ENCODE measurements at places on chromosomes 16 and 17.

GRCh38 chr17:33090806-33091205 lies 99.2 kb downstream of the SPACA3 start:
- no peak for DNase-seq

DNA sequence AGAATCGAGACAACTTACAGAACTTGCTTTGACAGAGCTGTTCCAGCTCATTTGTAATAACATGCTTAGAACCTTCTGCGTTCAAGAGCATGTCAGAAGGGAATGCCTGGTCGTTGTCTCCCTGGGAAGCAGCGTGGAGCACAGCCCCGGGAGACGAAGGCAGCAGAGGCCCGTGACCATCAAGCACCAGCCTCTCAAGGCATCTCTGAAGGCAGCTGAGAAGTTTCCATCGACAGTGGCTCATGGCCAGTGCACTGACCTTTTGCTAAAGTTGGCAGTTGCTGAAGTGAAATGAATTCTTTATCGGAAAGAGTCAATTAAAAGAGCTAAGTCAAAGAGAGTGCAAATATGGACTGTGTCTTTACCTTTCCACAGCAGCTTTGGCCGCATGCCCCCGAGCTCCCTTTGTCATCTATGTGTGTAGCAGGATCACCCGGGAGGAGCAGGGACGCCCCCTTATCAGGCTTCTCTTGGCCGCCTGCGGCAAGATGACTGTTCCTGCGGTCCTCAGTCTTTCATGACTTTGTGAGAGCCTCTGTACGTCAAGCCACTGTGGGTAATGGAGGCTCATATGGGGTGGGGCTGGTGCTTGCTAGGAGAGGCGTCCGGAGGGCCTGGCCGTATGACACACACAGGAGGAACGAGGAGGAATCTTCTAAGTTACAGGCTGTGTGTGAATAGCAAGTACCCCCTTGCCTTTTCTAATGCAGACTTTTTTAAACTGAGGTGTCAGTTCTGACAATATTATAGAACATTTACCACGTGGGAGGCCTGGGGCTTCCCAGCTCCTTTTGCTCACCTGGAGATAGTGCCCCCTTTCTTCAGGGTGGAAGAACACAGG lies 54.2 kb downstream of the LDHD start:
- peak; percentile 76 for DNase-seq

DNA sequence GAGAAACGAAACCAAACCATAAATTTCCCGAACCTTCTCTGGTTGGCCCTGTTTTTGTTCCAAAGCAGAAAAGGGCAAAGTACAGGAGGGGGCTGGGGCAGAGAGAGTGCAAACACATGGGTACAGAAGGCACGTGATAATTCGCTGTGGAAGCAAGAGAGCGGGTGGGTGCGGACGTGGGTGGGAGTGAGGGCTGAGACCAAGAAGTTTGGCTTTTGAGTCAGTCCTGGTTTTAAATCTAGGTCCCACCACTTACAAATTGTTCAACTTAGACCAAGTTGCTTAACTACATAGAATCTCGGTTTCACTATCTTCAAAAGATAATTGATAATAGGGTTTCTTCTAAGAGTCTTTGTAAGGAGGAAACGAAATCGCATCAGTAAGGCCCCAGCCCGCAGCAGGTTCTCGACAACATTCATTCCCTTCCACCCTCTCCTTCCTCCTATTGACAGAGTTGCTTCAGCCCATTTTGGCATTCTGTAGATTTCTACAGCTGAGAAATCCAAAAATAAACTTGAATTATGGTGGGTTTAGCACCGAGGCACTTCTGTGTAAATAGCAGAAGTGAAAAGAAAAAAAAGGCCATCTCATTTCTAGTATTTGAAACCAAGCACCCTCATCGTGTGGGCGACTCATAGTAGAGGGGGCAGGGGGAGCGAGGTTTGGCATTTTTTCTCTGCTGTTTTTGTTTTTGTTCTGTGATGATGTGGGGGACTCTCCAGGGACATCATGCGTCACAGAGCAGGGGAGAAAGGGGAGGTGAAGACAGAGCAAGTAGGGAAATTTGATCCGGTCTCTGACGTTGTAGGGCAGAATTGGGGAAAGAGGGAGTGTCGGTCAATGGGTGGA lies 33.6 kb upstream of the CCR7 start:
- peak; percentile 45 for DNase-seq

DNA sequence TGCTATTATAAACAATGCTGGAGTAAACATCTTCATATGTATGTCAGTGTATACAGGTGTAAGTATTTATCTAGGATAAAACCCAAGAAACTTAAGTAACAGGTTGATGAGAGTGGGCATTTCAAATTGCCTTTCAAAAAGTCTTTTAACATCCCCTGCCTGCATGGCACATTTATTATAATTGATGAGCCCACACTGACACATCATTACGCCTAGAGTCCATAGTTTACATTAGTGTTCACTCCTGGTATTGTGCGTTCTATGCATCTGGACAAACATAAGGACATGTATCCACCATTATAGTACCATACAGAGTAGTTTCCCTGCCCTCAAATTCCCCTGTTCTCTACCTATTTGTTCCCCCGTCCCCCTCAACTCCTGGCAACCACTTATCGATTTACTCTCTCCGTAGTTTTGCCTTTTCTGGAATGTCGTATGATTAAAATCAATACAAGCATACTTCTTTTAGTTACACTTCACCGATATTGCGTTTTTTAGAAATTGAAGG lies 53.7 kb downstream of the NACA2 start:
- no peak for DNase-seq

DNA sequence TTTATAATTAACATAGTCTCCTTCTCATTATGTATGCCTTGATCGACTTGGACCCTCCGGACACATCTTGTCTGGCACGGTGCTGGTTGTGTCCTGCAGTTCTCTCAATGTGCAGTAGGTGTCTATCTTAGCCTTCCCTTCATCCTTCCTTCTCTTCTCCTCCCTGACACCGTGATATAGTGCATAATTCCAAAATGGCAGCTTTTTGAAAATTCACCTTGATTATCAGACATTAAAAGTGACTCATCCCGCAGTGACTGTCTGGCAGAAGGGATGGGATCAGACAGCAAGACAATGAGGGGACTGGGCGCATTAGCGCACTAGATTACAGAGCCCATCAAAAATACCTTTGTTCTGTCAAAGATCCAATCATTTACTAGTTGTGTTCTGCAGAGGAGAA lies 70.0 kb upstream of the PMFBP1 start:
- DNase-seq: peak; percentile 64

DNA sequence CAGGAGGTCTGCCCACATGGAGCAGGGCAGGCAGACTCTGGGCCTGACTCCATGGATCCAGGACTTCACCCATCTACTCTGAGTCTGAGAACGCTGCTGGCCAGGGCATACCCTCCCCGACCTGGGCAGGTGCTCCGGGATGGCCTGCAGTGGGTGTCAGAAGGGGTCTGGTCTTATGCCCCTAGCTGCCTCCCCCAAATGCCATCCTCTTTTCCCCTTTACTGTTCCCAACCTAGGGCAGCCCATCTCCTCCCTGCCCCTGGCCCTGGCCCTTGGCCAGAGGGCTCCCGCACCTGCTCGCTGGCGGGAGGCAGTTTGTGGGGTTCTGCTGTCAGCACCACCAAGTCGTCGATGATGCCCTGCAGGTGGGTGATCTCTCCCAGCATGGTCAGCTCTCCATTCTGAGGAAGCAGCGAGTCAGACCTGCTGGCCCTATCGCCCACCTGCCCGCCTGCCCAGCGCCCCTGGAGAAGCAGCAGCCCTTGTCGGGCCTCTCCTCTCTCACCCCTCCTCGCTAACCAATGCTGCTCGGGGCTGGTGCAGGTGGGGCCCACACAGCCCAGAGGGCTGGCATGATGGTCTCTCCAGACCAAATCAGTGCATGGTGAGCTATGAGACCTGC lies 8.2 kb downstream of the MTSS2 start:
- no peak for DNase-seq

- DNase-seq: no peak
Measured at GRCh38 chr16:79390481-79391051, 210.0 kb downstream of the MAF start.

- DNase-seq: no peak
Measured at GRCh38 chr17:40361925-40362695, 2.4 kb downstream of the GJD3 start.

DNA sequence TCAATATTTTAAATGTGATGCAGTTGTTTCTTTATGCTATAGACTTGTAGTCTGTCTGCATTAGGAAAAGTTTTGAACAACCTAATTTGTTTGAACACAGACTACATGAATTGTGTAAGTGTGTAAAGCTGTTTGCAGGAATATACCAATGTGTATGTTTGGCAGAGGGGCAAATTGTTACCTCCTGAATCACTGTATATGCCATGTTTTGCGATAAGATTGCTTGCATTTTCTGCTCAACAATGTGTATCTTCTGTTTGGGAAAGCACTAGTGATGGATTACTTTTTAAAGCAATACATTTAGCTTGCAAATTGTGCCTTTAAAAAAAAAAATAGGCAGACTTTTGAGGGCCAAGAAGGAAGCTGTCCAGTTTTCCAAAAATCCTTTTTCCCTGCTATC lies 14.6 kb downstream of the RBBP6 start:
- DNase-seq: no peak

DNA sequence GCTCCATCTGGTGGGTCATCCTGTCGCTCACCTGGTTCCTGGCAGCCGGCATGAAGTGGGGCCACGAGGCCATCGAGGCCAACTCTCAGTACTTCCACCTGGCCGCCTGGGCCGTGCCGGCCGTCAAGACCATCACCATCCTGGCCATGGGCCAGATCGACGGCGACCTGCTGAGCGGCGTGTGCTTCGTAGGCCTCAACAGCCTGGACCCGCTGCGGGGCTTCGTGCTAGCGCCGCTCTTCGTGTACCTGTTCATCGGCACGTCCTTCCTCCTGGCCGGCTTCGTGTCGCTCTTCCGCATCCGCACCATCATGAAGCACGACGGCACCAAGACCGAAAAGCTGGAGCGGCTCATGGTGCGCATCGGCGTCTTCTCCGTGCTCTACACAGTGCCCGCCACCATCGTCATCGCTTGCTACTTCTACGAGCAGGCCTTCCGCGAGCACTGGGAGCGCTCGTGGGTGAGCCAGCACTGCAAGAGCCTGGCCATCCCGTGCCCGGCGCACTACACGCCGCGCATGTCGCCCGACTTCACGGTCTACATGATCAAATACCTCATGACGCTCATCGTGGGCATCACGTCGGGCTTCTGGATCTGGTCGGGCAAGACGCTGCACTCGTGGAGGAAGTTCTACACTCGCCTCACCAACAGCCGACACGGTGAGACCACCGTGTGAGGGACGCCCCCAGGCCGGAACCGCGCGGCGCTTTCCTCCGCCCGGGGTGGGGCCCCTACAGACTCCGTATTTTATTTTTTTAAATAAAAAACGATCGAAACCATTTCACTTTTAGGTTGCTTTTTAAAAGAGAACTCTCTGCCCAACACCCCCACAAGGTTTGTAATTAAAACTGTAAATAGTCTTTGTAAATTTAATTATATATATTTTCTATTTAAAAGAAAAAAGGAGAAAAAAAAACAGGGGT lies 1.7 kb downstream of the FZD2 start:
- no peak for DNase-seq

GRCh38 chr17:20993863-20994778 lies 48.7 kb downstream of the USP22 start:
- peak; percentile 7 for DNase-seq

GRCh38 chr16:74556375-74556922 lies 50.5 kb downstream of the GLG1 start:
- DNase-seq: no peak

GRCh38 chr16:88347656-88348376 lies 34.9 kb upstream of the ZNF469 start:
- no peak for DNase-seq

DNA sequence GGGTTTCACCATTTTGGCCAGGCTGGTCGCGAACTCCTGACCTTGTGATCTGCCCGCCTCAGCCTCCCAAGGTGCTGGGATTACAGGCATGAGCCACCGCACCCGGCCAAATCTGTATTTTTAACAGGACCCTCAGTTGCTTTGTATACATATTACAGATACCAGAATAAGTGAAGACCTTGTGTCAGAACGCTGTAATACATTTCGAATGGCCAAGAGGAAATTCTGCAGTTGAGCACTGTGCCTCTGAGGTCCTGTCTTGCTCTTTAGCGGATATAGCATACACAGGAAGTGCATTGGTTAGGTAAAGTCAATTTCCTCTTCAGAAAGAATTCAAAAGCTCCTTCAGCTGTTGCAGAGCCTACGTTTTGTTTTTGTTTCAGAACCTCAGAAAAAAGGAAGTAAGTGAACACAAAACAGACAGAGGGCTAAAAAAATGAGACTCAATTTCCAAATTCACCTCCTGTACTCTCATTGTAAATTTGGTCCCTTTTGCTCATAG lies 15.7 kb downstream of the CRLF3 start:
- DNase-seq: no peak

GRCh38 chr16:50972876-50973275 lies 178.2 kb downstream of the SALL1 start:
- no peak for DNase-seq

GRCh38 chr16:4976611-4977145 lies 18.5 kb downstream of the SEC14L5 start:
- peak; percentile 67 for DNase-seq

- peak; percentile 67 for DNase-seq
Measured at GRCh38 chr17:4728124-4728523, 3.1 kb upstream of the MED11 start.

DNA sequence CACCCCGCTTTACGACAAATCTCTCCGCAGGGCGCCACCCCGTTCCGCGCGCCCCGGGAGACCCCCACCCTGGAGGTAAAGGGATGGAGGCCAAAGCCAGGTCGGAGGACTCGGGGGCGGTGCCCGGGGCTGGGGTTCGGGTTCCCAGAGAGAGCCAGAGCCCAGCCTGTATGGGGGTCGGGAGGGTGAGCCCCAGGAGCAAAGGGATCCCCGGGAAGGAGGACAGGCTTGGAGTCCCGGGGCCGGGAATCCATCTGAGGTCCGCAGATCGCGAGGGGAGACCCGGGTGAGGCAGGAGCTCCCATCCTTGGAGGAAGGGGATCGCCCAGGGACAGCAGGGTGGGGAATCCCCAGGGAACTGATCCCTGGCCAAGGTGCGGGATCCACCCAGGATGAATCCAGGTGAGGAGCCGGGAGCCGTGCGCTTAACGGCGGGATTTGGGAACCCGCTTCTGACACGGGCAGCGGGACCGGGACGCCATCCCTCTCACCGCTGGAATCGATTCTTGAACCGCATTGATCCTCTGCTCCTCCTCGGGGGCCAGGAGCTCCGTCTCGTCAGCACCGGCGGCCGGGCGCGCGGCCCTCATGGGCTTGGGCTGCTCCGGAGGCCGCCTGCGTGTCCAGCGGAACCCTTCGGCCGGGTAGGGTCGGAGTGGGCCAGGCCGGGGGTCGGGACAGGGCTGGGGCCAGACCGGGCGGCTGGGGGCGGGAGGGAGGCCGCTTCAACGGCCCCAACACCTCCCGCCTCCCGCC lies at the start of gene MMD:
Gene MMD, minus strand, starts transcription at position 657 of the 756 bp plus-strand sequence. Its CDS starts 140 bp downstream, at position 517.
- DNase-seq: no peak
